Activated CD8-positive, alpha-beta T cell treated with anti-CD3 and anti-CD28 coated beads for 36 hours (primary cell): ENCODE measurements at places on chromosomes 2 and 18. TPM values are rescaled to one million over a fixed set of nuclear protein-coding genes. Genes with fewer than 3 reads are reported as not detected.

Gene CTLA4
- 28.7 TPM for total RNA-seq

Gene SETBP1
- 10.4 TPM for total RNA-seq

Gene DES
- not detected for total RNA-seq

Gene C1QL2
- not detected for total RNA-seq

Gene TCF23
- not detected for total RNA-seq

Gene PLCL1
- total RNA-seq = 0.69 TPM

GRCh38 chr2:178279142-178279541 is 84.8 kb downstream of the OSBPL6 start:
- no peak for DNase-seq

- DNase-seq = peak; percentile 43
Measured at GRCh38 chr2:10790228-10790973, 22.2 kb downstream of the PDIA6 start.

- DNase-seq = no peak
Measured at GRCh38 chr2:140526575-140526974, 1604.2 kb downstream of the LRP1B start.

DNA sequence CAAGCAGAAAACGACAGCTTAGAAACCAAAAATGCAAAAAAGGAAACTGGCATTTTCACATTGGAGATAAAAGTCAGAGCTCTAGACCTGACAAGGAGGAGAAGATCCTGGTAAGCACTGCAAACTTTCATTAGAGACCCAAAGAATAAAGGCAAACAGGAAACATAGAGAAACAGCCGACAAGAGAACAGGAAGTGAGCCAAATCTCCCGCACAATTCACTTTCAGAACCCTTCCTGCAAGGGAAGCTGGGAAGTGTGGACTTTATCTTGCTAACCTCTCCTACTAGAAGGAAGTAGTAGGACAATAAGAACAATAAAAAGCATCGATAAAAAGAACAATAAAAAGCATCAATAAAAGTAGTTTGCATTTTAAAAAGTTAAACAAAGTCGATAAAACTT is 417.8 kb upstream of the SPHKAP start:
- no peak for DNase-seq

DNA sequence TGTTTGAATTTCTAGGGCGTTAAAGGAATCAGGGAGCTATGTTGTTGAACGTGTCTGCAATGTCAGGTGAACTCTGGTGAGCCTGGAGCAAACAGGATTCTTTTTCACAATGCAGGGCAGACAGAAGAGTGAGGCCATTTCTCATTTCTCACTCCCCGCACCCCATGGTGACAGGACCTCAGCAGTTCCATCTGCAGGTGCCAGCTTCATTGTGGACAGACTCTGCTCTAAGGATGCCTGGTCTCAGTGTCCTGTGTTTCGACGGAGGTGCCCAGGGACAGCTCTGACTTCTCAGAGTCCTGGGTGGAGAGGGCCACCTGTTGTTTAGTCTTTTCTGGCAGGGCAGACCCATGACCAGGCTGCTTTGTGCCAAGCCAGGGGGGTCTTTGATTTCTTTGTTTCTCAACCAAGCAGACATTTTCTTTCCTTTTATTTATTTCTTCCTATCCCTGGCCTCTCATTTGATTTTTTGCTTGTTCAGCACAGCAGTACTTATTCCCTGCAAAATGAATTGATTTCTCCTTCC is 201.5 kb downstream of the RNF144A start:
- no peak for DNase-seq

- DNase-seq = no peak
Measured at GRCh38 chr18:48126240-48126639, 195.8 kb upstream of the SMAD2 start.

DNA sequence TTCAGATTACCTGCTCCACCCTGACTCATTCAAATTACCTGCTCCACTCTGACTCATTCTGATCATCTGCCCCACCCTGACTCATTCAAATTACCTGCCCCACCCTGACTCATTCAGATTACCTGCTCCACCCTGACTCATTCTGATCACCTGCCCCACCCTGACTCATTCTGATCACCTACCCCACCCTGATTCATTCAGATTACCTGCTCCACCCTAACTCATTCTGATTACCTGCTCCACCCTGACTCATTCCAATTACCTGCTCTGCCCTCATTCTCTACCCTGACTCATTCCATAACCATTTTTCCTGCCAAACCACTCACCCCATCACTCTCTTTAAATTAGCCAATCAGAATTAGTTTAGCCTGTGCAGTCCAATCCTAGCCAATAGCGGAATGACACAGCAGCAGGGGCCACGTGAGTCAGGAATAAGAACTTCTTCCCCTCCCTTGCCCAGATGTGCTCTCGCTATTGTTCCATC is 26.2 kb downstream of the CFAP53 start:
- DNase-seq = peak; percentile 8

GRCh38 chr18:44801781-44802180 is 121.1 kb downstream of the SETBP1 start:
- no peak for DNase-seq
